Panc1 (cell line): ENCODE measurements at places on chromosomes 2 and 18. TPM values are rescaled to one million over a fixed set of nuclear protein-coding genes. Genes with fewer than 3 reads are reported as not detected.

The NEU2 gene
- not detected for total RNA-seq

The APCDD1 gene
- 0.36 TPM for total RNA-seq

The WDCP gene
- 20.0 TPM for total RNA-seq

The KRTCAP3 gene
- total RNA-seq: 1.9 TPM

The GNLY gene
- not detected for total RNA-seq

The DUSP19 gene
- total RNA-seq: 1.3 TPM

The PECR gene
- total RNA-seq: 16.5 TPM

The NXPH2 gene
- 5.4 TPM for total RNA-seq

The RSAD2 gene
- total RNA-seq: 0.44 TPM

The GBX2 gene
- 10.2 TPM for total RNA-seq

GRCh38 chr2:152624805-152625204, 92.5 kb downstream of the PRPF40A start:
- no peaks in the 10 kb centered on the region for H3K27me3 ChIP-seq
- H3K4me3 ChIP-seq: no peak overlapping the region
- no peaks in the 10 kb centered on the region for H3K4me1 ChIP-seq
- peaks cover 12% of the 10 kb centered on the region; the same call in 1 of the 2 replicates for H3K36me3 ChIP-seq
- no peak for DNase-seq
- H3K27ac ChIP-seq: no peak overlapping the region

DNA sequence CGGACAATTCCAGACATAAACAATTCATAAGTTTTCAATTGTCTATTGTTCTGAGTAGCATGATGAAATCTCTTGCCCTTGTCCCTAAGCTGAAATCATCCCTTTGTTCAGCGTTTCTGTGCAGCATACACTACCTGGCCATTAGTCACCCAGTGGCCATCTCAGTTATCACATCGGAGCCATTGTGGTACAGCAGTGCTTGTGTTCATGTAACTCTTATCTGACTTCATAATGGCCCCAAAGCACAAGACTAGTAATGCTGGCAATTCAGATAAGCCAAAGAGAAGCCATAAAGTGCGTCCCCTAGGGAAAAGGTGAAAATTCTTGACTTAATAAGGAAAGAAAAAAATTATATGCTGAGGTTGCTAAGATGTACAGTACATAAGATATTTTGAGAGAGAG, 127.2 kb downstream of the FHOD3 start:
- no peaks in the 10 kb centered on the region for H3K27me3 ChIP-seq
- H3K4me3 ChIP-seq: no peak overlapping the region
- no peaks in the 10 kb centered on the region for H3K36me3 ChIP-seq
- no peak overlapping the region for H3K27ac ChIP-seq
- H3K4me1 ChIP-seq: no peaks in the 10 kb centered on the region
- DNase-seq: no peak

- H3K4me3 ChIP-seq: no peak overlapping the region
- no peak for DNase-seq
- H3K27me3 ChIP-seq: no peaks in the 10 kb centered on the region
- H3K36me3 ChIP-seq: no peaks in the 10 kb centered on the region
- H3K4me1 ChIP-seq: no peaks in the 10 kb centered on the region; the same call in none of the 2 replicates
Observed at GRCh38 chr2:207478572-207478971, 51.2 kb upstream of the CREB1 start.

DNA sequence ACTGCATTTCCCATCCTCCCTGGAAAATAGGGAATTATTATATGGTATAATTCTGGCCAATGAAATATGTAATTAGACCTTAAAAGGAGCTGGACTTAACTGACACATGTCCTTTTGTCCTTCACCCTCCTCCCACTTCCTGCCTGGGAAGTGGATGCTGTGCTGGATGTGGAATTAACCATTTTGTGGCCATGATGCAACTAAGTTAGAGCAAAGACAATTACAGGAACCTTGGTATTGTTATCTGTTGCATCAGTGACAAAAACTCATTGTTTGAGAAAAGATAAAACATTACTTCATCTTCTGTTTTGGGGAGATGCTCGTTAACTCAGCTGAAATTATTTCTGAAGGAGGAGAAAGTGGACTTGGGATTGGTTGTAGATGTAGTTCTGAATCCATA, 227.7 kb upstream of the BOD1L2 start:
- H3K4me1 ChIP-seq: no peaks in the 10 kb centered on the region
- no peak for DNase-seq
- H3K27ac ChIP-seq: no peak overlapping the region
- H3K36me3 ChIP-seq: no peaks in the 10 kb centered on the region
- no peak overlapping the region for H3K4me3 ChIP-seq
- H3K27me3 ChIP-seq: no peaks in the 10 kb centered on the region

DNA sequence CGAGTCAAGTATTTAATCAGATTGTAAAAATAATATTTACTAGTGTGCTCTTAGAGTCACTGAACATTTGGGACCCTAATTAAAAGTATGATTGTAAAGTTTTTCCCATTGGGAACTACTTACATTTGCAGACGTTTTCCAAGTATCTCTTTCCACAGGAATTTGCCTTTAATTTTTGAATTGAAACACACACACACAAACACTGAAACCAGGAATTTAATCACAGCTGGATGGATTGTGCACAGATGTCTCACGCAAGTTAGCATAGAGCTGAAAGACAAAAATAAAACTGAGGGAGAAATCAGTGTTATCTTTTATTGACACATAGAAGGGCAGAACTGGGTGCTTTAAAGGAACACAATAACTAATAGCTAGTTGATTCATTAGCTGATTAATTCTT, 230.7 kb downstream of the RND3 start:
- no peaks in the 10 kb centered on the region for H3K27me3 ChIP-seq
- DNase-seq: no peak
- no peaks in the 10 kb centered on the region for H3K4me1 ChIP-seq

DNA sequence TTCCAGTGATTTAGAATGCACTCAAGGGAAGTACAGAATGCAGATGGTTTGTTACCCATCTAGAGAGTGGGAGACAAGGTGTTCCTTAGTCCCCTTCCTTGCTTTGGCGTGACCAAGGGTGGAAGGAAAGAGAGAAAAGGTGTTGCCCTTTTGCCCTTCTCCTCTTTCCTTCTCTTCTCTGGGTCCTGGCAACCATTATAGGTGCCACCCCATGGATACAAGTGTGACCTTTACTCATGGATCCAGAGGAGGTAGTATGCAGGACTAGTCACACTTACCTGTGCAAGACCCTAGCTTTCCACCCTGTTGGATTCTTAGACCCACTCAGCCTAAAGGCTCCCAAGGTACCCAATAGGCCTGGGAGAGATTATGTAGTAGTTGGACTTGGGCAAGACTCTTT, 11.6 kb upstream of the RBFA start:
- no peaks in the 10 kb centered on the region for H3K4me1 ChIP-seq
- H3K27ac ChIP-seq: no peak overlapping the region
- H3K36me3 ChIP-seq: no peaks in the 10 kb centered on the region
- no peak for DNase-seq
- H3K27me3 ChIP-seq: no peaks in the 10 kb centered on the region

DNA sequence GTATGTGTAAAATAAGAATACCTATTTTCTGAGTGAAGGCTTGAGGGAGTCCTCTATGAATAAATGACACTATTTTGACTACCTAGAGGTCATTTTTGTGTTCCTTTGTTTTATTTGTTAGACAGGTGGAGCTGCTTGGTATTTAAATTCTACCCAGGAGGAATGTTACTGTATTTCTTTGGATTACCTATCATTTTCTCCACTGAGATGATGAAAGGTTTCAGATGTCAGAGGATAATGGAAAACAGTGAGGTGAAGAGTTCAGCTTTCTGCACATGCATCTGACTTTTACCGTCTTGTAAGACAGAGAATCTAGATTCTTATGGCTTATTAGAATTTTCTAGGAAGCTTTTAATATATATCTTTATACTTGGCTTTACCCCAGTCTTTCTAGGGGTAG, 689.8 kb upstream of the NXPH2 start:
- no peaks in the 10 kb centered on the region for H3K4me1 ChIP-seq
- DNase-seq: no peak
- H3K27me3 ChIP-seq: no peaks in the 10 kb centered on the region
- H3K36me3 ChIP-seq: no peaks in the 10 kb centered on the region
- H3K4me3 ChIP-seq: no peak overlapping the region

DNA sequence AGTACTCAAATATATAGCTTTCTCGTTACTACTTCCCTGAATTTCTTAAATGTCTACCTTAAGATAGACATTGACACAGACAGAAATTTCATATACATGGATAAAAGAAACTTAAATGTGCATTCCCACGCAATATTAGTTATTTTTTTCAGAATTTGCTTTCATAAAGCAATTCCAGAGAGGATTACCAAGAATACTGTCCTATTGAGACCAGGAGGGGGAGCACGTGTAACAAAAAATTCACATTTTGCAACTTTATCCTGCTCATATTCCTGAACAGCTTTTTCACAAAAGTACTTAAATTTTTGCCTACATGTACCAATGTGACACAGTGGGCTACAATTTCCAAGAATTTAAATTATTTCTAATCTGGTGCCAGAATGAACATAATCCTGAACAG, 30.7 kb upstream of the ERCC3 start:
- no peaks in the 10 kb centered on the region for H3K4me1 ChIP-seq
- H3K4me3 ChIP-seq: no peak overlapping the region
- peaks cover 11% of the 10 kb centered on the region for H3K36me3 ChIP-seq

GRCh38 chr18:23226930-23227725, 91.8 kb downstream of the CABLES1 start:
- H3K36me3 ChIP-seq: no peaks in the 10 kb centered on the region
- H3K27me3 ChIP-seq: no peaks in the 10 kb centered on the region
- DNase-seq: no peak
- H3K4me3 ChIP-seq: no peak overlapping the region
- H3K4me1 ChIP-seq: peaks cover 9% of the 10 kb centered on the region; the same call in 1 of the 2 replicates
- H3K27ac ChIP-seq: 0 out of 2 replicates have a peak overlapping the region, but pooled peaks have one; percentile 8

- no peak overlapping the region for H3K4me3 ChIP-seq
- DNase-seq: no peak
- no peaks in the 10 kb centered on the region for H3K27me3 ChIP-seq
- H3K36me3 ChIP-seq: no peaks in the 10 kb centered on the region
- H3K4me1 ChIP-seq: no peaks in the 10 kb centered on the region
Observed at GRCh38 chr2:66145490-66145889, 289.4 kb upstream of the MEIS1 start.

DNA sequence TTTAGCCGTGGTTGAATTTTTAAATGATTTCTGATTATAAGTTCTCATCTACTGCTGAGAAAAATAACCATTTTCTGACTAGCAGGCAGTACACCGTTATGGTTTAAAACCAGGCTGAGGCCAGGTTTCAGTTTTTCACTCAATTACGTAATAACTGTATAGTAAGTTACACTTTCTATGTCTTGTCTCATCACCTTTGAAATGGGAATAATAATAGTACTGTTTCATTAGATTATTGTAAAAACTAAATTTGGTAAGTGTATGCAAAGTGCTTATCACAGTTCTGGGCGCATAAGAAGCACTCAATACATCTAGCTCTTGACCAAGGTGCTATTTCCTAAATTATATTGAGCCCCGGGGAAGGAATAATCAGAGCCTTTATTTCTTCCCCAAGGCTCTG, 76.8 kb downstream of the LIMS1 start:
- peak overlapping the region; percentile 78 for H3K27ac ChIP-seq
- H3K27me3 ChIP-seq: no peaks in the 10 kb centered on the region
- H3K36me3 ChIP-seq: no peaks in the 10 kb centered on the region
- DNase-seq: no peak
- no peak overlapping the region for H3K4me3 ChIP-seq

GRCh38 chr18:55385770-55386169, 202.2 kb downstream of the TCF4 start:
- no peak overlapping the region for H3K27ac ChIP-seq
- no peaks in the 10 kb centered on the region; the same call in 1 of the 2 replicates for H3K4me1 ChIP-seq
- no peak overlapping the region for H3K4me3 ChIP-seq
- no peaks in the 10 kb centered on the region for H3K27me3 ChIP-seq
- no peaks in the 10 kb centered on the region for H3K36me3 ChIP-seq

DNA sequence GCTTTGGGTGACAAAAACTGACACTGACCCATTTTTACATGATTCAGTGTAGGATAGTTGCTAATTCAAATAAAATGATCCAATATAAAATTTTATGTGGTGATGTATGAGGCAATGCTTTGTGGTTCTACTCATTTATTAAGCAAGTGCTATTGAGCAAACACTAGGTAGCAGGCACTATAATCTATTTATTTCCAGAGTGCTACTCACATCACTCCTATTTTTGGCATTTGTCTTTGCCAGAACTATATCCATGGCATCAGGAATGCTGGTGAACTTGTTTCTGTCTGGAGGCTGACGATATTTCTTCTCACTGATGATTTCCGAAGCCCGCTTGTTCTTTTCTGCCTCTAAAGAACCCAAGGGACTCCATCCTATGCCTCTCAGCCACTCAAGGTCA, 84.3 kb downstream of the NEB start:
- DNase-seq: no peak
- H3K4me3 ChIP-seq: no peak overlapping the region
- no peak overlapping the region for H3K27ac ChIP-seq
- peaks cover 12% of the 10 kb centered on the region; the same call in 1 of the 2 replicates for H3K27me3 ChIP-seq

GRCh38 chr2:29627279-29627711, 294.1 kb downstream of the ALK start:
- H3K36me3 ChIP-seq: no peaks in the 10 kb centered on the region
- no peak for DNase-seq
- no peak overlapping the region for H3K4me3 ChIP-seq
- H3K4me1 ChIP-seq: no peaks in the 10 kb centered on the region
- no peak overlapping the region for H3K27ac ChIP-seq

GRCh38 chr2:68391869-68392268, 26.8 kb downstream of the PLEK start:
- H3K4me1 ChIP-seq: no peaks in the 10 kb centered on the region
- H3K27me3 ChIP-seq: peaks cover 17% of the 10 kb centered on the region
- H3K36me3 ChIP-seq: no peaks in the 10 kb centered on the region
- DNase-seq: no peak
- H3K4me3 ChIP-seq: no peak overlapping the region

GRCh38 chr18:23229472-23229871, 94.2 kb downstream of the CABLES1 start:
- H3K27ac ChIP-seq: peak overlapping the region; percentile 24; the same call in 1 of the 2 replicates
- no peak for DNase-seq
- H3K4me3 ChIP-seq: no peak overlapping the region
- peaks cover 9% of the 10 kb centered on the region; the same call in 1 of the 2 replicates for H3K4me1 ChIP-seq
- no peaks in the 10 kb centered on the region for H3K36me3 ChIP-seq

GRCh38 chr2:163626639-163627109, 109.1 kb downstream of the FIGN start:
- no peak overlapping the region for H3K4me3 ChIP-seq
- H3K27ac ChIP-seq: peak overlapping the region; percentile 30; the same call in 1 of the 2 replicates
- H3K27me3 ChIP-seq: no peaks in the 10 kb centered on the region
- no peaks in the 10 kb centered on the region; the same call in 1 of the 2 replicates for H3K36me3 ChIP-seq
- H3K4me1 ChIP-seq: peaks cover 13% of the 10 kb centered on the region

DNA sequence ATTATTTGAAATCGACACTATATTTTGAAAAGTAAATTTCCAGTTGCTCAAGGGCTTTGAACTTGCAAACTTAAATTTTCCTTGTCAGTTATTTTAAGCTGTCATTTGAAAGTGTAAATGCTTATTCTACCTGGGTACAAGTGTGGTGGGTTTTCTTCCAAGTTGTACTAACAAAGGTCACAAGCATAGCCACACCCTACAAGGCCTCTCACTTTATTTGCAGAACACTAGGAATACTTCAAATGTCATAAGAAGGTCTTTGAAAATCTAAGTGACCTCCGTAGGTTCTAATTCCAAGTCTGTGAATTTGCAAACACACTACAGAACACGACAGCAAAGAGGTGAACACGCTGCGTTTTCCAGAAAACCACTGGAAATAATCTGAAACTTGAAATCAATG, 9.3 kb upstream of the RMDN2 start:
- H3K27me3 ChIP-seq: peaks cover 16% of the 10 kb centered on the region
- H3K4me3 ChIP-seq: no peak overlapping the region
- DNase-seq: no peak
- H3K36me3 ChIP-seq: no peaks in the 10 kb centered on the region
